ENCODE measurements at places on chromosomes 12 and 14.

GRCh38 chr12:2382370-2383155 lies 329.8 kb downstream of the CACNA1C start:
- DNase-seq = no peak

- no peak for DNase-seq
Measured at GRCh38 chr12:19755136-19755535, 315.8 kb downstream of the AEBP2 start.

GRCh38 chr12:16163901-16164300 lies 113.6 kb downstream of the SLC15A5 start:
- DNase-seq = no peak

- no peak for DNase-seq
Measured at GRCh38 chr14:20757965-20758364, 10.2 kb upstream of the EDDM3B start.

DNA sequence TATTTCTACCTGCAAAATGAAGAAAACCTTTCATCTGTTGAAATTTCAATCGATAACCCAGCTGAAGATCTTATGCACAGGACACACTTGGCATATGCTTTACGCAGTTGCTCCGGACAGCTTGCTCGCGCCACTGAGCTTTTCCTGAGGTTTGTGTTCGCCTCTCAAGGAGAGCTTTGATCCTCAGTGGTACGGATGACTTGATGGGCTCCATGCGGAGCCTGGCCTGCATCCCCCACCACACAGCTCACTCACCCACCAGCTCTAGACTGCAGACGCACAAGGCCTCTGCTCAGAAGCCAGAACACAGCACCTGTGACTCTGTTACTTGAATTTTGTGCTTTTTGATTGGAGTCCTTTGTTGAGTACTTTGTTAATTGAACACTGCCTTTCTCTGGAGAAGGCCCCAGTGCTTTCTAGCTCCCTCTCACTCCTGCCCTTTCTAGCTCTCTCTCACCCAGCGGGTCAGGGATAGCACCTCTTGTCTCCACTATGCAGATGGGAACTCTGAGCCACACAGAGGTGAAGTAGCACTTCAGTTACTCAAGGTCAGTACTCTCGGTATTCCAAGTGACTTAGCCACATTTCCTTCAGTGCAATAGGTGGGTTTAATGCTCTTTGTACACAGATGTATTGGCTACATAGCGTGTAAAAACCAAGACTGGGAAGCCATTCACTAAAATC lies 52.1 kb downstream of the TBC1D30 start:
- no peak for DNase-seq

DNA sequence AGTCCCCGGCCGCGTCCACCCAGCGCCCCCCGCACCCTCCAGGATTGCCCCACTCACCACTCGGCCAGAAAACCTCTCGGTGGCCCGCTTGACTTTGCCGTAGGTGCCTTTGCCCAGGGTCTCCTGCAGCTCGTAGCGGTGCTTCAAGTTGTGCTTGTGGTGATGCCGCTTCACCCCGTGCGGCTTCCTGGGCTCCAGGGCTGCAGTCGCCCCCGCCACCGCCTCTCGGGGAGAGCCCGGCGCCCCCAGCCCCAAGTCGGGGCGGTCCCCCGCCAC lies 459 bp downstream of the NUAK1 start:
- DNase-seq = no peak

GRCh38 chr14:68846466-68846865 lies 53.6 kb upstream of the ZFP36L1 start:
- no peak for DNase-seq

DNA sequence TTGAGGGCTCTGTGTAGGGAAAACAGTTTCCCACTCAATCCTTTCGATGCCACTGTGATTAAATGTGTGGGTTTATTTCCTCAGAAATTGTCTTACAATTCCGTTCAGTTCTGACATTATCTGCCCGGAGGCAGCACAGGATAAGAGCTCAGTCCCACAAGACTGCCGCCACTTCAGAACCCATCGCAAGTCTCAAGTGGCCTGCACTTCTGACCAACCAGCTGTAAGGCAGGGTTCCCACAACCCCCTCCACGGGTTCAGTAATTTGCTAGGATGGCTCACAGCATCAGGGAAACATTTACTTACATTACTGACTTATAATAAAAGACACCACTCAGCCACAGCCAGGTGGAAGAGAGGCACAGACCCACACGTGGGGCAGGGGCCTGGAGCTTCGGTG lies 17.2 kb downstream of the BDKRB2 start:
- DNase-seq = no peak

- DNase-seq = no peak
Measured at GRCh38 chr12:3038926-3039510, 38.2 kb upstream of the TSPAN9 start.
